ENCODE measurements at places on chromosomes 12 and 14.
A peak's percentile ranks its signal among the peaks of the same experiment; 100 is the strongest.

DNA sequence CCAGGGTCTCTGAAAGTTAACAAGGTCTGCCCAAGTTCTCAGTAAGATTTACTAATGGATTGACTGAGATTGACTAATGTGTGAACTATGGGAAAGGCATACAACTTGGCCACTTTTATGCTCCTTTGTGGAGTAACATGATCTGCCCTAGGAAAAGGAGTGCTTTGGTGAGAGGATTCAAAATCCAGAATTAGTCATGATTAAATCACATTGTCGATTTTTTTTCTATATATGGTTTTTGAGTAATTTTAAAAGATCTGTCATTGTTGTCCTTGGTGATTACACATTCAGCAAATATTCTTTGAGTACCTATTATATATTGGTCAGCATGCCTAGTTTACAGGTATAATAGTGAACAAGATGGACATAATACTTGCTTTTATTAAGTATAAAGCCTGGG lies 147.7 kb upstream of the SYT10 start:
- no peak for DNase-seq

GRCh38 chr12:129719416-129719815 lies 184.4 kb downstream of the TMEM132D start:
- no peak for DNase-seq

- no peak for DNase-seq
Measured at GRCh38 chr12:108205864-108206263, 76.8 kb downstream of the WSCD2 start.

DNA sequence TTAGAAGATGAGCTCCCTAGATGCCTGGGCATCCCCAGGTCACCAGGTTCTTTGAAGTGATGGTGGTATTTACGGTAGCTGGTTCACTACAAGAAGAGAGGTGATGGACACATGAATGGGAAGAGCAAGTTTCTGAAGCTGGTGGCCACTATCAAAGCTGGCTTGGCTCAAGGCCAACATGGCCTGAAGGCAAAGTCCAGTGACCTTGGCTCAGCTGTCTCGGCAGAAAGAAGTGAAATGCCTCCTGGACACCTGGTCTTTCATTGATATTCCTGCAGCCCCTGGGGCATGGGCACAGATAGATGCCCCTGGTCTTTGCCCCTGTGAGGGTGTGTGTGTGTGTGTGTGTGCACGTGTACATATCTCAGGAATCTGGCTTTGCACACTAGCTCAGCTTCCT lies 441.8 kb upstream of the TMPO start:
- DNase-seq, result no peak

GRCh38 chr14:100788942-100789341 lies 37.0 kb upstream of the MEG3 start:
- DNase-seq, result no peak

- no peak for DNase-seq
Measured at GRCh38 chr12:41683513-41684240, 461.0 kb downstream of the GXYLT1 start.

DNA sequence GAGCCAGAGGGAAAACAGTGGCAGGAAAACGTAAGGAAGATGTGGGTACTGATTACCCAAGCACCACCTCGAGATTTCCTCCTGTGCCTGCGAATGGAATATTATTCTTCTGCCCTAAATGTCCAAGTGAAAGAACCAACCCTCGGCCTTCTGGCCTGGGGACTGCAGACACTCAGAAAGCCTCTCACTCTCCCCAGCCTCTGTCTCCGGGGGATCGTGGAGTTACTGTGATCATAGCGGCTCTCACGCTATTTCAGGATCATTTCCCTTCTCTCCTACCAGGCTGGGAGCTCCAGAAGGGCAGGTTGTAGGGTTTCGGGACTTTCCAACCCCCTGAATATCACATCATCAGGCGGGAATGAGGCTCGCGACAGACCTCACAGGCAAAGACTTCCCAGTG lies 68.9 kb downstream of the KDM2B start:
- no peak for DNase-seq

DNA sequence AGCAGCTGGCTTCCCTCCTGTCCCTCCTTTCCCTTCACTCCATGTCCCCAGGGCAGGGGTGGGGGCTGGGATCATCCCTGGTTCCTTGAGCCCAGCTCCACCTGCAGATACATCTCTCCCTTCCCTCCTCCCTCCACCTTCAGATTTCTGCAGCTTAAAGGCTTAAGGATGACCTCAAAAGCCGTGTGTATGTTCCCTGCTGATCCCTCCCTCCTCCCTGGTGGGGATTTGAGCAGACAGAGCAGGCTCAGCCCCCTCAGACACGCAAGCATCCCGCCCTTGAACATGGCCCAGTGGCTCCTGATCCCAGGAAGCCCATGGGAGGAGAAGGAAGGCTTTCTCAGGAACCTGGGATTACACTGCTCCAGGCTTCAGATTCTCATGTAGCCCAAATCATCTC lies 82.9 kb upstream of the RIN3 start:
- DNase-seq, result no peak

GRCh38 chr12:12561371-12562015 lies 1.2 kb downstream of the DUSP16 start:
- DNase-seq, result no peak

DNA sequence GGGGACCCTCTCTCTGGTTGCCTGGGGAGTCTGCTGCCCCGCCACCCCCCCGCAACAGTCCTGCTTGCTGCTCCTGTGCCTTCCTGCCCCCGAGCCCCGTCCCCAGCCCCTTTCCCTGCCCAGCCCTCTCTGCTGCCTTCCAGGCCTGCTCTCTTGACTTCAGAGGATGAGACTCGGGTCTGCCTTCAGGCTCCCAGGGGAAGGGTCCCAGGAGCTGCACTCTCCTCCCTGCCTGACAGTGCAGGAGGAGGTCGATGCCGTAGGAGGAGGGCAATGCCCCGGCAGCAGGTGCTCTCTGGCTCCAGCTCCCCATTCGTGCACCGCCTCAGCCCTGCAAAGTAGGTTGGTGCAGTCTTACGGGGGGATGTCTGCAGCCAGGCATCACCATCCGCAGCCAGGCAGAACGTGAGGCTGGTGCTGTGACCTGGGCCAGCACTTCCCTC lies 185.1 kb upstream of the C14orf180 start:
- no peak for DNase-seq

DNA sequence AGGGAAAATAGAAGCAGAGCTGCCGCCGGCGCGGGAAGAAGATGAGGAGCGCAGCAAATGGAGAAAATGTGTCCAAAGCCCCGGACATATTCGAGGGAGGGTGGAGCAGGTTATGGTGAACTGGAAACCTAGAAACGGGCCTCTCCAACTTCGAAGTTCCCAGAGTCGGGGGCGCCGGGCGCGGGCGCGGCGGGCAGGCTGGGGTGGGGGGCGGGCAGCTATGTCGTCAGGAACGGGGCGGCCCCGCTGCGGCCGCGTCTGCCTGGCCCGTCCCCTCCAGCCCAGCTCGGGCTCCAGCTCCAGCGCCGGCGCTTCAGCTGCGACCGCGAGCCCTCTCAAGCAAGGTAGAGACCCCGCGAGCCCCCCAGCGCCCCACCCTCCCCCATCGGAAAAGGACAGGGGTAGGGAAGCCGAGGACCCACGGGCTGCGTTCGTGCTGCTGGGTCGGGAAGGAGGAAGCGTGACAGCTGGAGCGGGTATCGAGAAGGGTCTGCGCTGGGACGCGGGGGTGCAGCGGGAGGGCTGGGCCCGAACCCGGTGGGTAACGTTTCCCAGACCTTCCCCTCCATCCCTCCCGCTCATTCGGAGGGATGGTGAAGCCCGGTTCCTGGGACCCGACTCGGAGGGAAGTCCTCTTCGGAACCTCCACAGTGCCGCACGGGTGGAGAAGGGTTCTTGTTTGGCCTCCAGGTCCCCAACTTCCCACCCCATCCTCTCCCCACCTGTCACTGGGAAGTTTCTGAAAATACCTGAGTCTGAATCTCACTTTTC lies 1.0 kb downstream of the DGKA start:
- peak; percentile 26 for DNase-seq

GRCh38 chr12:43179486-43179885 lies 372.5 kb downstream of the ADAMTS20 start:
- DNase-seq, result no peak

DNA sequence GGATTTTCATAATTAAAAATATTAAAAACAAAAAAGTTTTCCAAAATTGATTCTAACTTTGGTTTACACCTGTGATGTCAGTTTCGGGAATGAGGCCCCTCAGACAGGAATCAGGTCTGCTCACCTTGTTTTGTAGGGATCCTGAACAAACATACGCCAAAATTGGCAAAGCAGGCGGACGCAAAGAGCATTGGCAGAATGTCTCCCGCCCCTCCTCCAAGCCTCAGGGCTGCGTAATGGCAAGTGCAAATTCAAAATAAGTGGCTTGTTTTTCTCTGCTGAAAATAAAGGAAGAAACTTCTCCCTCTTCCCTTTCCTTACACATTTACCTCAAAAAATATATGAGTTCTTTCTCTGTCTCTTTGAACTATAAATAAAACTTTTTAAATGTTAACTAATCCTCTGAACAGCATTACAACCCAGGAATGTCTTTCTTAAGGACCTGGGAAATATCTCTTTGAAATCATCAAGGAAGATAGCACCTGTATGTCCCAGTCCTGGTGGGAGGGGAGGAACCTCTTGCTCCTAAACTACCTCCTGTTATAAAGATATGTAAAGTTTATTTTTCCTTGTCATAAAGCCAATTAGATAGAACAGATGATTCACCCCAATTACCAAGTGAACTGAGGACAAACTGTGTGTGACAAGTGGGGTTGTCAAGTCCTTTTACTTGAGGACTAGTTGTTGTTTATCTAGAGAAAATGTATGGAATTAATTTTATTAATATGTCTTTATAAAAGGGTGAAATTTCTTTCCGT lies 16.5 kb downstream of the OR6J1 start:
- no peak for DNase-seq

- no peak for DNase-seq
Measured at GRCh38 chr12:120755269-120755668, 29.6 kb downstream of the ACADS start.

All from CD4-positive, alpha-beta T cell treated with Interleukin-4 for 4 hours (primary cell).